Kidney tubule cell (primary cell): ENCODE measurements at places on chromosomes 16 and 17.

- DNase-seq = no peak
Measured at GRCh38 chr16:56048425-56049105, 142.7 kb upstream of the GNAO1 start.

DNA sequence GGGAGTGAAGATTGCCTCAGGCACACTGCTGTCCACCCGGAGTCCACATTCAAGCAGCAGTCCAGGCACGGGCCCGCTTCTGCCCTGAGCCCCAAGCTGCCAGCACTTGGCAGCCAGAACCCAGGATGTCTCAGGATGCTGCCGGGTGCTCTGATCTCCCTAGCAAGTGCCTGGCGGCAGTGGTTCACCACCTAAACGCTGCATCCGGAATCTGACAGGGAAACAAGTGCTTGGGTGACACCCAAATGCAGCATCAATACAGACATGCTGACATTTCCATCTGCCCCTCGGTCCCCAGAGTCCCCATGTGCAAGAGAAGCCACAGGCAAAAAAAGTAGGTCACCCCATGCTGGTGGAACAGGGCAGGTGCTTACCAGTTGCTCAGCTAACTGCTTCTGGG, 197.1 kb upstream of the RPL38 start:
- no peak for DNase-seq

GRCh38 chr17:32529604-32530003, 42.8 kb downstream of the CDK5R1 start:
- DNase-seq = no peak

- DNase-seq = no peak
Measured at GRCh38 chr17:73266796-73267195, 5.1 kb upstream of the CPSF4L start.

GRCh38 chr16:77113835-77114234, 77.2 kb upstream of the MON1B start:
- DNase-seq = no peak

GRCh38 chr16:66023481-66023880, 343.0 kb upstream of the CDH5 start:
- no peak for DNase-seq

- no peak for DNase-seq
Measured at GRCh38 chr17:3712811-3713463, 10.8 kb upstream of the HASPIN start.

DNA sequence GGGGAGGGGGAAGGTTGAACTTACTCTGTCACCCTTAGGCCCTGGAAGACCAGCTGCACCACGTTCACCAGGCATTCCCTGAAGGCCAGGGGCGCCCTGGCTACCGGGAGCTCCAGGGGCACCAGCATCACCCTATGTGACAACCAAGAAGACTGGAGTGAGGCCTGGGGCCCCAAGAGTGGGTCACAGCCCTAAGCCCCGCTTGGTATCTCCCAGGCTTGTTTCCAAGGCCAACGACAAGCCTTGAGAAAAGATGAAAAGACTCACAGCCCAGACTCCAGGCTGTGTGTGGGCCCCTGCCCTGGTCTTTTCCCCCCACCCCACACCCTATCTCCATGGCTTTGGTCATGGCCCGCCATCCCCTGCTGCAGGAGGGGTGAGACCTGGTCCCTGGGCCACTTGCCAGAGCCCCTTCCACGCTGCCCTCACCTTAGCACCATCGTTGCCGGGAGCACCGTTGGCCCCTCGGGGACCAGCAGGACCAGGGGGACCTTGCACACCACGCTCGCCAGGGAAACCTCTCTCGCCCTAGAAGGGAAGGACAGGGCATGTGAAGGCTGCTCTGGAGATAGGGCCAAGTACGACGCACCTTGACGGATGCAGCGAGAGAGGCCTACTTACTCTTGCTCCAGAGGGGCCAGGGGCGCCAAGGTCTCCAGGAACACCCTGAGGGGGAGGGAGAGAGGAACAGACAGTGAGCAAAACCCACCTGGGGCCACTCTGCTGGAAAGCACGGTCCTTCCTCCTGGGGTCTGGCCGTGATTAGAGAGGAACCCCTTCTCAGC, 9.9 kb downstream of the COL1A1 start:
- no peak for DNase-seq

DNA sequence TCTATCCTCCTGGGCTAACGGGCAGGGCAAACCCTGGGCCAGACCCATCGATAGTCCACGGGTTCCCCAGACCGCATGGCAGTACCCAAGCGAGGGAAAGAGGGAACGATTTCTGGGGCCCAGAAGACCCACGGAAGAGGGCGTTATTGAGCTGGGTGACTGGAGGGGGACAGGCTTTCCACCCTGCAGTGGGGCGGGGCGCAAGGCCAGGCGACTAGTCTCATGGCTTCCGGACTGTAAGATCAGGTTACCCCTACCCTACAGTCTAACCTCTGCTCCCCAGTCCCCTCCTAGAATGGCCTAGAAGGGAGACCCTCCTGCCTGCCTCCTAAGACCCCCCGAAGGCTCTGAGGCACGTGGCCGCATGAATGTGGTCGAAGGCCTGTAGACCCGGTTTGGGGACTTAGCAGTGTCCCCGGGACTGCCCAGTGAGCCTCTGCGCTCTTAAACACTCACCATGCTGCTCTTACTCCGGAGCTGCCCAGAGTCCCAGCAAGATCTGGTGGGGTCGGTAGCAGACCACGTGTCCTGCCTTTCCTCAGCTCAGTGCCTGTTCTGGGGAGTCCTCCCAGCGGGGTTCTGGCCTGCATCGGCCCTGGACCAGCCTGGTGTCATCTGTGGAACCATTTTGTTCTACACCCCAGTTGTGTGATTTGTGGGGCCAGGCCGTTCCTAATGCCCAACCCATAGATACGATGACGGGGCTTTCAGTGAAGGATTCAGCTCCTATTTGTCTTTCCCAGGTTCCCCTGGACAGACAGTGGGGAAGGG, 13.2 kb upstream of the AURKB start:
- DNase-seq = peak; percentile 56

GRCh38 chr17:2343421-2343820, 6.1 kb downstream of the SGSM2 start:
- DNase-seq = peak; percentile 64

- DNase-seq = peak; percentile 43
Measured at GRCh38 chr17:48011405-48012150, 26.0 kb downstream of the COPZ2 start.

GRCh38 chr16:59887856-59888255, 1153.7 kb upstream of the GOT2 start:
- DNase-seq = no peak

DNA sequence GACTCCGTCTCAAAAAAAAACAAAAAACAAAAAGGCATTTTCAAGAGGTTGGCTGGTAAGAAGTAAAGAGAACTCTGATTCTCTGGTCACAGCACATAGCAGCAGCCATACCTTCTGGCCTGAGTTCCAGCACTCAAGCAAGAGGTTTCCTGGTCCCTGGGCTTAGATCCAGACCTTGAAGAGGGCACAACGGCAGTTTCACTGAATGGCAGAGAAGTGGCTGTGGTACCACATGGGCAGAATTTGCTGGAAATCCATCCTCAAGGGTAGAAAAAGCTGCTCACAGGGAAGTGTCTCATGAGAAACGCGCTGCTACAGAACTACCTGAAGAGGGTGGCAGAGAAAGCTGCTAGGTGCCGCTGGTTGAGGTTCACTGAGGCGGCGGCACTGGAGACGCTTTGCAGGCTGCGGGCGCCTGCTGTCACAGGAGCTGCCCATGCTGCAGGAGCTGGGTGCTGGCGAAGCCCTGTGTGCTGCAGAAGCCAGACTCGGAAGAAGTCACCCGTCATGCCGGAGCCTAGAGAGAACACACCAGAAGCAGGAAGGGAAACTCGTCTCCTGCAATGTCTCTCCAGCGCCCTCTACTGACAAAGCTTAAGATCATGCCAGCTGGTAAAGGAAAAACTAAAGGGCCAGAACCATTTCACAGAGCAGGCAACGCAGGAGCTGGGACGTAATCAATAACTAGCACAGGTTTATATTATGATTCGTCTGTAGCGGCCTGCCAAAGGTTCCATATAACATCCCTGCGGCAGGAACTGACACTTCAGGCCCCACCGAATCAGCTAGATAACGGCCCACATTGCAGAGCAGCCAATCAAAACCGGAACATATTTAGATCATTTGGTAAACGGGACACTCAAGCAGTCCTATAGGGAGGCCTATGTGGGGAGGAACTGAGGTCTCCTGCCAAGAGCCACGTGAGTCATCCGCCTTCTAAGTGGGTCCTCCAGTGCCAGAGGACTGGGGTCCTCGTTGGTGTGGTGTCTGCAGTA, 5.4 kb upstream of the ZNF213 start:
- peak; percentile 87 for DNase-seq

GRCh38 chr17:48498164-48498850, 32.5 kb downstream of the HOXB1 start:
- peak; percentile 36 for DNase-seq

- peak; percentile 56 for DNase-seq
Measured at GRCh38 chr16:69890114-69890891, 60.8 kb upstream of the CLEC18A start.

- DNase-seq = no peak
Measured at GRCh38 chr17:37888881-37889280, 35.3 kb upstream of the TBC1D3K start.

- no peak for DNase-seq
Measured at GRCh38 chr17:1940810-1941185, 84.3 kb downstream of the RTN4RL1 start.

DNA sequence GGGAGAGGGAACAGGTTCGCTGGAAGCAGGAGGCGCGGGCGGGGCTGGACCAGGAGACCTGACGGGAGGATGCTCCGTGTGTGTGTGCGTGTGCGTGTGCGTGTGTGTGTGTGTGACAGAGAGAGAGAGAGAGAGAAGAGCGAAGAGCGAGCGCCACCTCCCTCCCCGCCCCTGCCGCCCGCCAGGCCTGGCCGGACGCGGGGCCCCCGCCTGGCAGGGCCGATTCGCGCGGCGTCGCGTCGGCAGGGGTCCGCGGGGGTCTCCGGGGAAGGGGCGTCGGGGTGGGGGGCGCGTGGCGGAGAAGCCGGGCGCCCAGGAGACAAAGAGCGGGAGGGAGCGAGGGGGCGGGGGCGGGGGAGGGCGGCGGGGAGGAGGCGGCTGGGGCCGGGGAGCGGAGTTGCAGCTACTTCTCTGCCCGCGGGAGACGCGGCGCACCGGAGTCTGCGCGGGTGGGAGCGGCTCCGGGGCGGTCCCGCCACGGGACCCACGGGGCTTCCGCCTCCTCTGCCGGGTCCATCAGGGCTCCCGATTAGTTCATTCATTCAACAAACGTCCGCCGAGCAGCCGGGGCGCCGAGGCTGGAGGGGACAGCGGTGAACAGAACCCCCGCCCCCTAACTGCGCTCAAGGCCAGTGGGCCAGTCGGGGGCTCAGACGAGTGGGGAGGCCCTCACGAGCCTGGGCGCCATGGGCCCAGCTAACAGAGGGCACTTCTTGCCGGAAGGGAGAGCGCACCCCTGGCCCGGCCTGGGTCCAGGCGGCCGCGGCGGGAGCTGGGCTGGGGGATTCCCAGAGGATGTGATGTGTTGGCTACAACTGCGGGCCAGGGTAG, at the start of gene SAMD14:
SAMD14 (minus strand) TSS at position 433 of the 831 bp plus-strand sequence. CDS start 5,201 bp downstream, outside the sequence.
- DNase-seq = peak; percentile 45

- peak; percentile 97 for DNase-seq
Measured at GRCh38 chr17:31269578-31269983, 27.5 kb downstream of the OMG start.

DNA sequence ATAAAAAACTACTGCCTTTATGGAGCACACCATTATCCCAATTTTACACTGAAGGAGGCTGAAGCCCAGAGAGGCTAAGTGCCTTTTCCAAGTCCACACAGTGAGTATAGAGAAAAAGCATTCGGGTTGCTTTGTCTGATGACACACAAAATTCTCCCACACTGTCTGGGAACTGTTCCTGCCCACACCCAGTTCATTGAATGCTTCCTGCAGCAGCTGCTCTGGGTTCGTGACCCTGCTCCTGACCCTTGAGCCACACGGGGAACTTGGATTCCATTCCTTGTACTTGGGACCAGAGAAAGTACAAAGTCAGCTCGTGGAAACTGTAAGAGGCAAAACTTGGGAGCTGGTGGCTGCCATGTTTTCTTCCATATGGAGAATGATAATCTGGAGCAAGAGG, 57.9 kb downstream of the AKAP1 start:
- peak; percentile 35 for DNase-seq

DNA sequence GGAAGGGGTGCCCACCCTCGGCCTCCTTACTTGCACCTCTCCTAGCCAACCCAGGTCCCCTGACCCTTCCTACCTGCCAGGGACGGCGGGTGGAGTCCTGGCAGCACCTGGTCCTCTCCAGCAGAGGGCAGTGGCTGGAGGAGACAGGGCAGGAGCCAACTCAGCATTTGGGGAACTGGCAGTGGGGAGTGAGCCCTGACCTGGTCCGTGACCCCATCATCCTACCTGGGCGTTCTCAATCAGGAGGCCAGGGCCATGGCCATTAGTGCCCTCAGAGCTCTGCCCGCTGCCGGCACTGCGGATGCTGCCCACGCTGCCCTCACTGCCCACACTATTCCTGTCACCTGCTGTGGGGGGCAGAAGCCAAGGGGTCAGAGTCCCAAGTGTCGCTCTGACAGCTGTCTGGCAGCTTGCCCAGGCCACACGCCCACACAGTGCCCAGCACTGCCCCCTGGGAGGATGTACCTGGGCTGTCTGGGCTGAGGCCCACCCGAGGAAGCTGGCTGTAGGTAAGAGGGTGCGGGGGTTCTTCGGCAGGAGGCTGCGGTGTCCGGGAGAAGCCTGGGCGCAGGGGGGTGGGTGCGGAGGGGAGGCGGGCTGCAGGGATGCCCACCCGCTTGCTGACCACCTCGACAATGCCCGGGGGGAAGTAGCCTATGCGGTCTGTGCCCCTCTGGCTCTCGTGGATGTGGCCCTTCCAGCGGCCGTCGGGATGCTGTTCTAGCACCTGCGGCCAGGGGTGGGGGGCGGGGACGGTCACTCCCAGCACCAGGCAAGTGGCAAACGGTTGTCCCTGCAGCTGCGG, 10.8 kb downstream of the CASKIN2 start:
- DNase-seq = peak; percentile 53

GRCh38 chr17:33463887-33464286, 170.8 kb upstream of the ASIC2 start:
- DNase-seq = peak; percentile 82

DNA sequence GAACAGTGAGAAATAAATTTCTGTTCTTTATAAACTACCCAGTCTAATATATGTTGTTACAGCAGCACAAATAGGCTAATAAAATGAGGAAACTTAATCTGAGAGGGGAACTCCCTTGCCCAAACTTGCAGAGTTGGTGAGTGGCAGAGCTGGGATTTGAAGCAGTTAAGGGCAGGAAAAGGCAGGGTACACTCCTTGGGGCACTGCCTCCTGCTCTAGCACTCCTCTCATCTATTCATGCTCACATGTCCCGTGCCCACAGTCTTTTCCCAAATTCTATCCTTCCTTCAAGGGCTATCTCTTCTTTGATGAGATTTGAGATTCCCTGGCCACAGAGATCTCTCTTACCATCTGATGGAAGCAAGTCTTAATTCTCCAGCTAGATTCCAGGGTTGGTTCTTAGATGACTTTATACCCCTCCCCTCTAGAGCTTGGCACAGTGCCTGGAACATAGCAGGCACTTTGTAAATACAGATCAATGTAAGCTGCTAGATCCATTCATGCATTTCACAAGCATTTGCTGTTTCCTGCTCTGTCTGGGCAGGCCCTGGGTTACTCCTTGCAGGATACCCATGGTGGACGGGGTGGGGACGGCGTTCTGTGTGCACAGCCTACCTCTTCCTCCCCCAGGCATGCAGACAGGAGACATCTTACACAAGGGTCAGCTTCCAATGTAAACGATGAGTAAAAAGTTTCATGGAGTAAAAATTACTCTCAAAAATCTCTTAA, 39.2 kb upstream of the ABCC12 start:
- peak; percentile 68 for DNase-seq
